Neuronal stem cell (in vitro differentiated cells): ENCODE measurements at places on chromosomes 1 and 21.
A peak's percentile ranks its signal among the peaks of the same experiment; 100 is the strongest.

DNA sequence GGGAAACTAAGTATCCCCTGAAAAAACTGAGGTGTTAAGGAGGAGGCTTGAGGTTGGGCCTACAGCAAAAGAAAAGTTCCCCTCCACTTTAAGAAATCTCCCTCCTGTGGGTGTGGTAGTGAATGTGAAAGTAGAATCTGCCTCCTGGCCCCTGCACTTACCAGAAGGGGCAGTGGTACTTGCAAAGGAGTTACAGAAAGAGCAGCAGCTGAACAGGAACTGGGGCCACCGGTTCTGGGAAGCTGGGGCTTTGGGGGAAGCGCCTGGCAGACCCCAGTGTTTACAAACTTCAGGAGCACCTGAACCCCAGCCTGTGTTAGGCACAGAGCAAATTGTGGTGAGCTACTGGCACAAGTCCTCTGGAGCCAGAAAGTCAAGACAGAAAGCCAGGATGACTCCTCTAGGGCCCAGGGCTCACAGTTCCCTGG, 250.2 kb upstream of the FGGY start:
- H3K27me3 ChIP-seq = no peaks in the 10 kb centered on the region
- H3K4me3 ChIP-seq = no peak overlapping the region
- peaks cover 3% of the 10 kb centered on the region for H3K4me1 ChIP-seq
- no peak overlapping the region for H3K27ac ChIP-seq
- DNase-seq = no peak

GRCh38 chr21:39063517-39063916, 119.7 kb downstream of the PSMG1 start:
- H3K27me3 ChIP-seq = no peaks in the 10 kb centered on the region
- no peak overlapping the region for H3K4me3 ChIP-seq
- H3K4me1 ChIP-seq = peaks cover 3% of the 10 kb centered on the region
- no peaks in the 10 kb centered on the region for H3K36me3 ChIP-seq

- H3K4me3 ChIP-seq = no peak overlapping the region
- peaks cover 7% of the 10 kb centered on the region for H3K4me1 ChIP-seq
- no peaks in the 10 kb centered on the region for H3K27me3 ChIP-seq
- H3K36me3 ChIP-seq = no peaks in the 10 kb centered on the region
These were observed 15.4 kb upstream of the MUTYH start for GRCh38 chr1:45355683-45356082.

DNA sequence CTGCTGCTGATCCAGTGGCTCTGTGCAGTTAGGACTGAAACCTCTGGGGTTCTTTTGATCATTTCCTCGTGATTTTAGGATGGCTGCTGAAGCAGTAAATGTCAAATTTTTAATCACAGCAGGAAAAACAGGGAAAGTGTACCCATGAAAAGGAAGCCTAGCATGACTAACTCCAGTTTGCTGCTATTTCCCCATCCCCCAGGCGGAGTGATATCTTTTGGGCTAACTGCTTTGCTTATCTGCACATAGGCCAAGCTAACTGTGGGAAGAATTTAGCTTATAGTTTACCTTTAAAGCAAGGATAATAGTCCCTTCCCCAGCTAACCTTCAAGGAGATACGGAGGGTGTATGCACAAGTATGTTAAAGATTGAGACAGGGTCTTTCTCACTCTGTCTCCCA, 149.8 kb upstream of the TNR start:
- no peaks in the 10 kb centered on the region for H3K27me3 ChIP-seq
- H3K4me1 ChIP-seq = peaks cover 4% of the 10 kb centered on the region
- H3K4me3 ChIP-seq = no peak overlapping the region

- H3K27ac ChIP-seq = no peak overlapping the region
- H3K27me3 ChIP-seq = peaks cover 44% of the 10 kb centered on the region
- peaks cover 2% of the 10 kb centered on the region for H3K4me1 ChIP-seq
- DNase-seq = no peak
- no peaks in the 10 kb centered on the region for H3K36me3 ChIP-seq
These were observed 2.0 kb downstream of the NPL start for GRCh38 chr1:182791281-182792179.

DNA sequence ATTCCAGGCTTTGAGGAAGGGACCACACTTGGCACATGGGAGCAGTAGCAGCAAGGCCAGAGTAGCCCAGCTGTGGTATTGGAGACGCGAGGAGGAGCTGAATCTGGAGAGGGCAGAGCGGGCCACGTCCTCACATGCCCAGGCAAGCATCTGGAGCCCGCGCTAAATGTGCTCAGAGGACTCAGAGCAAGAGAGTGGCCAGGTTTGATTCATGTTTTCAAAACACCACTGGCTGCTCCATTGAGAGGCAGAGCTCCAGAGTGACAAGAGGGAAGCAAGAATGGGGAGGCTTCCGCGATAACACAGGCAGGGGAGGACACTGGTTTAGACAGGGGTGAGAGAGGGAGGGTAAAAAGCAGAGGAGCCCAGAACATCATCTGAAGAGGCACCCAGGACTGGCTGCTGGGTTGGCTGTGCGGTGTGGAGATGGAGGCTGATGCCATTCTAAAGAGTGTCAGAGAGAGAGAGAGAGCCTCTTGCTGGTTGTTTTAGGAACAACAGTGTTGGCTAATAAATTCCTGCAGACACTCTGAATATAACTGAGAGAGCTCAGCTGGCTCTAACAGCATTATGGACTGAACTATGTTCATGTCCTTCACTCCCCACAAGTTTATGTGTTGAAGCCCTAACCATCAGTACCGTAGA, 32.3 kb downstream of the RCAN1 start:
- H3K4me1 ChIP-seq = peaks cover 5% of the 10 kb centered on the region
- H3K27me3 ChIP-seq = no peaks in the 10 kb centered on the region
- peak; percentile 14 for DNase-seq

- peaks cover 6% of the 10 kb centered on the region for H3K4me1 ChIP-seq
- no peak overlapping the region for H3K4me3 ChIP-seq
- no peaks in the 10 kb centered on the region for H3K36me3 ChIP-seq
- H3K27me3 ChIP-seq = no peaks in the 10 kb centered on the region
- DNase-seq = no peak
These were observed 42.4 kb downstream of the DAB1 start for GRCh38 chr1:57381426-57381825.

DNA sequence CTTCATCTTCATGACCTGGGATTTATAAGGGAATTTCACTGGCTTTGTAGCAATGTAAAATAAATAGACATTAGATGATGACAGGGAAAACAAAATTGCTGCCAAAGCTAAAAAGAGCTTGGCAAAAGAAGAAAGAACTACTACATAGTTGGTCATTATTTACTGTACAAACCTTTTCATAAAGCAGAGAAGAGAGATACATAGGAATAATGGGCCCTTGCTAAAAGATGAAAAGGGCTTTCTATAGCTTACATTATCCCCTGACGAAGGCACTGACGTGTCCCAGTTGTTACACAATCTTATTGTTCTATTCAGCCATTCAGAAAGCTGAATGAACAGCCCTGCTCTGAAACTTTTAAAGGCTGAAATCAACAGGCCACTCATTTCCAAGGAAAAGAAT, 57.1 kb downstream of the ZC3H11B start:
- no peaks in the 10 kb centered on the region for H3K27me3 ChIP-seq
- H3K4me3 ChIP-seq = no peak overlapping the region
- peaks cover 11% of the 10 kb centered on the region for H3K4me1 ChIP-seq
- no peaks in the 10 kb centered on the region for H3K36me3 ChIP-seq
- no peak for DNase-seq

DNA sequence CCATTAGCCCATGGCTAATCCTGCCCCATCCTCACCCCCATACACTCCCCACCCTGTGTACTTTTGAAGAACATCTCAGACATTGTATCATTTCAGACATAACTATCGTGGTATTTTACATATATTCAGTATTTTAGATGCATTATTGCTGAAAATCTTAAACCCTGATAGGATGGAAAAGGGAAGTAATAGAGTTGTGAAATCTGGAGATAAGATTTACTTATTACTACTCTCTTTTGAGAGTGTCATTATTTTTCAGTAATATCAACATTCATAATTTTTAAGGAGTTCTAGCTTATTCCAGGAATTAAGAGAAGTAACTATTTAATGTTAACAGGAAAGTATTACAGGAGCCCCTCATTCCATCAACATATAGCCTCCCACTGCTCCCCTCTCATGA, 34.4 kb downstream of the ADCY10 start:
- no peak for DNase-seq
- no peaks in the 10 kb centered on the region for H3K36me3 ChIP-seq
- H3K4me3 ChIP-seq = no peak overlapping the region
- H3K4me1 ChIP-seq = no peaks in the 10 kb centered on the region

- H3K27me3 ChIP-seq = no peaks in the 10 kb centered on the region
- no peak overlapping the region for H3K27ac ChIP-seq
- no peak for DNase-seq
- no peaks in the 10 kb centered on the region for H3K36me3 ChIP-seq
- peaks cover 2% of the 10 kb centered on the region for H3K4me1 ChIP-seq
These were observed 5.3 kb downstream of the AKNAD1 start for GRCh38 chr1:108851567-108851966.

- no peaks in the 10 kb centered on the region for H3K36me3 ChIP-seq
- H3K27ac ChIP-seq = no peak overlapping the region
- peak; percentile 26 for DNase-seq
- no peak overlapping the region for H3K4me3 ChIP-seq
These were observed 3.4 kb downstream of the LHX9 start for GRCh38 chr1:197920414-197921117.

- H3K27ac ChIP-seq = no peak overlapping the region
- no peaks in the 10 kb centered on the region for H3K4me1 ChIP-seq
- no peak for DNase-seq
These were observed 55.8 kb downstream of the CENPF start for GRCh38 chr1:214658785-214659184.

DNA sequence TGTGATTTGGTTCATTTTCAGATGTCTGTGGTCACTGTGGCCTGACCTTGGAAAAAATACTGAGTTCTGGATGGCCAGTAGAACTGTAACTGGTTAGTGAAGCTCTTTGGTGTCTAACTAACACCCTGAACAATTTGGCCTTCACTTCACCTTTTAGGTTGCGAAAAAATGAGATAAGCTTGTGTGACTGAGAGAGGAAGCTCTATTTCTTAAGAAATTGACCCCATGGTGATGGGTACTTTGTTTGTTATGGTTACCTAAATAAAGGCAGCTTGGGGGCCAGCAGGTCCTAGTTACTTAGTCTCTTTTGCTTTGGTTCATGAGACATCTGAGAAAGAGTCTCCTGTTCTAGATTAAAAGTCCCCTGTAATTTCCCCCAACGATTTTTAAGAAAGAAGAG, 181.6 kb downstream of the ZNF326 start:
- no peaks in the 10 kb centered on the region for H3K36me3 ChIP-seq
- H3K4me1 ChIP-seq = no peaks in the 10 kb centered on the region
- DNase-seq = no peak
- H3K27me3 ChIP-seq = no peaks in the 10 kb centered on the region
- no peak overlapping the region for H3K4me3 ChIP-seq
- H3K27ac ChIP-seq = no peak overlapping the region

GRCh38 chr21:15444118-15444960, 285.4 kb upstream of the USP25 start:
- no peak overlapping the region for H3K27ac ChIP-seq
- H3K4me1 ChIP-seq = peaks cover 14% of the 10 kb centered on the region
- DNase-seq = no peak
- no peaks in the 10 kb centered on the region for H3K36me3 ChIP-seq
- no peaks in the 10 kb centered on the region for H3K27me3 ChIP-seq
- no peak overlapping the region for H3K4me3 ChIP-seq

DNA sequence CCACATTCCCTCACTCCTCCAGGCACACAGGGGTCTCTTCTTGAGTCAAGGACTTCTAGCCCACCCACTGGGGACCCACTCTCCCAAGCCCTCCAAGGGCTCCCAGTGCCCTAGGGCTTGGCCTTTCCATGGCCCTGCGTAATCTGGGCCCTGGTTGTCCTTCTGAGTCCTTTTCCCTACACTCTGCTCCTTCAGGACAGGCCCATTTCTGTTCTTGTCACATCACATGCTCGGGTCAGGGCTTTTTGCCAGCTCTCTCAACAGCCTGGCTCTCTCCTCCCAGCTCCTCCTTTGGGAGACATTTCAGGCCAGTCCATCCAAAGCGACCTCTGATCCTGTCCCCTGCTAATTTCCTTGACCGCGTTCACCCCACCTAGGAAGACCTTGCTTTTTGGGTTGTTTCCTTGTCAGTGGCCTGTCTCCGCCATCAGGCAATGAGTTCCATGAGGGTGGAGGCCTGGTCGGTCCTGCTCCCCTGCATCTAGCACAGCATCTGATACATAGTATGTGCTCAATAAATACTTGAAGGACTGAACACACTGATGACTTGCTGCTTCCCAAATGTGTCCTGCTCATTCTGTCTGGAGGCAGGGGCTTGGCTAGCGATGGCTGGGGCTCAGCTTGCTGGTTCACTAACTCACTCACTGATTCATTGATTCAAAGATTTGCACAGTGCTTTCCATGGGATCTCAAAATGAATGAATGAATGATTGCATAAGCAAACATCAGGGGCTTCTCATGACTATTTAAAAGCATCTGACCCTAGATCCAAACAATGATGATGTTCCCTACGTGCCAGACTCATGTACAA, 44.8 kb downstream of the DHRS3 start:
- H3K27me3 ChIP-seq = no peaks in the 10 kb centered on the region
- H3K4me1 ChIP-seq = no peaks in the 10 kb centered on the region
- H3K27ac ChIP-seq = no peak overlapping the region
- no peak overlapping the region for H3K4me3 ChIP-seq
- no peak for DNase-seq

- H3K36me3 ChIP-seq = no peaks in the 10 kb centered on the region
- DNase-seq = no peak
- H3K4me1 ChIP-seq = no peaks in the 10 kb centered on the region
- no peaks in the 10 kb centered on the region for H3K27me3 ChIP-seq
- no peak overlapping the region for H3K27ac ChIP-seq
- no peak overlapping the region for H3K4me3 ChIP-seq
These were observed 16.7 kb downstream of the COL8A2 start for GRCh38 chr1:36108314-36108713.

GRCh38 chr1:114502080-114502479, 8.9 kb downstream of the TRIM33 start:
- no peak overlapping the region for H3K4me3 ChIP-seq
- peaks cover 69% of the 10 kb centered on the region for H3K36me3 ChIP-seq
- H3K4me1 ChIP-seq = no peaks in the 10 kb centered on the region
- no peak overlapping the region for H3K27ac ChIP-seq
- H3K27me3 ChIP-seq = no peaks in the 10 kb centered on the region

GRCh38 chr1:31771891-31772668, 7.9 kb upstream of the ADGRB2 start:
- no peak overlapping the region for H3K27ac ChIP-seq
- peaks cover 14% of the 10 kb centered on the region for H3K4me1 ChIP-seq

DNA sequence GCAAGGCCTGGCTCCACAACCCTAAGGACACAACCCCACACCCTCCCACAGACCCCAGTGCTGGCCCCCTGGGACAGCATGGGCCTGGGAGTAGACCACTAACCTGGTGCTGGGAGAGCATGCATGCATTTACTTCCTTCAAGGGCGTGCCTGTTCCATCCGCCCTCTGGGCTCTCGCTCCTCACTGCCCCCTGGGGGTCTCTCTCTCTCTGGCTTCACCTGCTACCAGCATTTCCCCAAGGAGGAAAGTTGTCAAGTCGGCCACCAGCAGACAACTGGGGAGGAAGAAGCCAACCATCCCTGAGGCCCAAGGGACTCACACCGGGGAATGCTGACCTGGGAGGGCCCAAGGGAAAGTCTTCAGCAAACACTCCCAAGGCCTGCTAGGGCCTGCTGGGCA, 6.5 kb downstream of the LRP8 start:
- no peak overlapping the region for H3K27ac ChIP-seq
- peaks cover 19% of the 10 kb centered on the region for H3K4me1 ChIP-seq
- no peak overlapping the region for H3K4me3 ChIP-seq
- H3K36me3 ChIP-seq = peaks cover 85% of the 10 kb centered on the region
- DNase-seq = peak; percentile 32
- no peaks in the 10 kb centered on the region for H3K27me3 ChIP-seq
